Non-pigmented ciliary epithelial cell (primary cell): ENCODE measurements at places on chromosomes 4 and X.

DNA sequence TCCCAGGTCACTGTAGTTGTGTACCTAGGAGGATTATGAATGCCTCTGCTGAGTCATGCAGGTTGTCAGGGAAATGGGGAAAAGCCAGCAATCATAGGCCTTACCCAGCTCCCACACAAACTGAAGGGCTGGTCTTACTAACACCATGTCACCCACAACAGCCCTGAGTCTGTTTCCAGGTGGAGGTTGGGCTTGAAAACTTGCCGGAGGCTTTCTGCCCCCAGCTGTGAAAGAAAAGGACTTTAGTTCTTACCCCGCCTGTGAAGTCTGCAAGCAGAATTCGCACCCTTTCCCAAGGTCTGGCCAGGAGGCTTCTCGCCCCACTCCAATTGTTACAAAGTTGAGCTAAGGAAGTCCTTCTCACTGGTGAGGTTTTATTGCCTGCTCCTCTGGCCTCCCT is 143.9 kb downstream of the RPS6KA6 start:
- DNase-seq = no peak

DNA sequence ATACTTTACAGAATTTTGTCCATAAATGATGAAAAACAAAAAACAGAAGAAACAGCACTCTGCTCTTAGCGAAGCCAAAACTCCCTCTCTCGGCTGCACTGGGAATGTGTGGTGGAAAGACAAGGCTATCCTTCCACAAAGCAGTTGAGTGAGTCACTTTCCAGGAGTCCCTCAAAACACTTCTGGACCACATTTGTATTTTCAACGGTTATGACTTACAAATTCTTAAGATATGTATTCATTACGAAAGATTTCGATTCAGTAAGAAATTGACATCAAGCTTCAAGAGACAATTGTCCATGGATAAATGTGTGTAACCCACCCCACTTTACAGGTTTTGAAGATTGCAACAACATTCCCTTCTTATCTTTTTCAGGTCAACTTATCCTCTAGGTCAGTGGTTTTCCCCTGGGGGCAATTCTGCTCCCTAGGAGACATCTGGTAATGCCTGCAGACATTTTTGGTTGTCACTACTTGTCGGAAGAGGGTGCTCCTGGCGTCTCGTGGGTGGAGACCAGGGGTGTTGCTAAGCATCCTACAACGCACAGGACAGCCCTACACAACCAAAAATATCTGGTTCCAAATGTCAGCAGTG is 66.7 kb upstream of the MTNR1A start:
- peak; percentile 88 for DNase-seq

GRCh38 chr4:54662901-54663585 is 5.3 kb downstream of the KIT start:
- DNase-seq = no peak

DNA sequence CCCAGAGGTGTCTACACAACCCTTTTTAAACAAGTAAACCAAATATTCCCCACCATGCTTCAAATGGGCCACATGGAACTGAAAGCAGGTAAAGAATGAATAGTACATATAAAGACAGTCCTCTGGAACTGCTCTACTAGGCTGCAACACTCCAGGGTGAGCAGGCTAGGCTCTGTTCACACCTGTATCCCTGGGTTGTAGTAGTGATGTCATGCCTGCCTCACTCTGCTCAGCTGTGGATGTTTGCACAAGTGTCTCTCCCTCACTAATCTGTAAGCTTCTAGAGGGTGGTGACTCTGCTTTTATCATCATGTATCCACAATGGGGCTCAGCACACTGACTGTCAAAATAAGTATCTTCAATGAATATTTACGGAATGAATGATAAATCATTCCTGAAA is 20.4 kb downstream of the LEF1 start:
- DNase-seq = no peak
